CD4-positive, alpha-beta memory T cell (primary cell): ENCODE measurements at places on chromosomes 6 and 20. TPM values are rescaled to one million over a fixed set of nuclear protein-coding genes. Genes with fewer than 3 reads are reported as not detected.

GRCh38 chr20:63183422-63184146 is 32.3 kb downstream of the YTHDF1 start:
- H3K4me3 ChIP-seq: no peak overlapping the region
- DNase-seq: peak; percentile 35
- H3K4me1 ChIP-seq: peaks cover 11% of the 10 kb centered on the region
- no peak overlapping the region for H3K27ac ChIP-seq
- peaks cover 17% of the 10 kb centered on the region for H3K27me3 ChIP-seq
- H3K36me3 ChIP-seq: no peaks in the 10 kb centered on the region

DNA sequence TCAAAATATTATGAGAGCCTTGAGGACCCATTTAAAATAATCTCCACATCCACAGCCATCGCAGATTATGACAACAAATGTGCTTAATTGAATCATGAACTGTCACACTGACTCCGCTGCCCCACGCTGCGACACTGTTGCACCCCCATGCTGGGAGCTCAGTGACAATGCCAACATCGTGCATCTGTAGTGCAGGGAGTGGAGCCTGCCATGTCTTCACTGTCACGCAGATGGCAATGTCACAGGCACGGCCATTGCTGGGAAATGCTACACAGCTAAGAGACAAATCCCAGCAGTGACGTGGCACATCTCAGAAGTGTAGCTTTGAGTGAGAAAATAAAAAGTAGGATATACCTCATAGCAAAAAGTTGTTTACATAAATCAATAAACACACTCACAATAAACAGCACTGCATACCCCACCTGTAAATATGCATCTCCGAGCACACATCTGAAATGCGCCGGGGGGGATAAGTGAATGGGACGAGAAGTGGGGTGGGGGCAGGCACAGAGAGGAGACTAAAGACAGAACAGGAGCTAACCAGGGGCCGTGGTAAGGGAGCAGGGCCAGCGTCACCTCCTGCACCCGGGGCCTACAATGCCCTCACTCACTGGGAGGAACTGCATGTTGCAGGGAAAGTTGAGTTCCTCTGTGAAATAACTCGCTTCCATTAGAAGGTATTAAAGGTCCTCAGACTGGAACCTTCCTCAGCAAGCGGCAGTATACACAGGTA is 349.9 kb downstream of the THBS2 start:
- H3K4me3 ChIP-seq: no peak overlapping the region
- no peaks in the 10 kb centered on the region for H3K36me3 ChIP-seq
- no peaks in the 10 kb centered on the region for H3K4me1 ChIP-seq

DNA sequence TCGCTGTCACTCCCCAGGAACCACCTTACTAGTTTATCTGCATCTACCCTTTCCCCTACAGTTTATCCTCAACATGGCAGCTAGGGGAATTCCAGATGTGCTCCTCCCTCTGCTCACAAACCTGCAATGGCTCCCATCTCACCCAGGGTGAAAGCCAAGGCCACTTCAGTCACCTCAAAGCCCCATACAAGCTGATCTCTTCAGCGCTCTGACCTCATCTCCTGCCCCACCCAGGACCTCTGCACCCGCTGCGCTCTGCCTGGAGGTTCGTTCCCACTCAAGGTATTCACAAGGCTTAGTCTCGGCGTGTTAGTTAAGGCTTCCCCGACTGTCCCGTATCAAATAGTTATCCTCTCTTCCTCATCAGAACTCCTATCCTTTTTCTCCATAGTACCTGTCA is 28.6 kb upstream of the SPDEF start:
- peaks cover 17% of the 10 kb centered on the region for H3K36me3 ChIP-seq
- H3K27me3 ChIP-seq: no peaks in the 10 kb centered on the region
- no peak overlapping the region for H3K27ac ChIP-seq
- H3K4me3 ChIP-seq: no peak overlapping the region
- DNase-seq: no peak
- no peaks in the 10 kb centered on the region for H3K4me1 ChIP-seq

- H3K27me3 ChIP-seq: no peaks in the 10 kb centered on the region
- H3K36me3 ChIP-seq: no peaks in the 10 kb centered on the region
- H3K4me1 ChIP-seq: peaks cover 24% of the 10 kb centered on the region
- DNase-seq: no peak
- H3K27ac ChIP-seq: no peak overlapping the region
These were observed 188.6 kb downstream of the ZDHHC14 start for GRCh38 chr6:157569543-157569942.

DNA sequence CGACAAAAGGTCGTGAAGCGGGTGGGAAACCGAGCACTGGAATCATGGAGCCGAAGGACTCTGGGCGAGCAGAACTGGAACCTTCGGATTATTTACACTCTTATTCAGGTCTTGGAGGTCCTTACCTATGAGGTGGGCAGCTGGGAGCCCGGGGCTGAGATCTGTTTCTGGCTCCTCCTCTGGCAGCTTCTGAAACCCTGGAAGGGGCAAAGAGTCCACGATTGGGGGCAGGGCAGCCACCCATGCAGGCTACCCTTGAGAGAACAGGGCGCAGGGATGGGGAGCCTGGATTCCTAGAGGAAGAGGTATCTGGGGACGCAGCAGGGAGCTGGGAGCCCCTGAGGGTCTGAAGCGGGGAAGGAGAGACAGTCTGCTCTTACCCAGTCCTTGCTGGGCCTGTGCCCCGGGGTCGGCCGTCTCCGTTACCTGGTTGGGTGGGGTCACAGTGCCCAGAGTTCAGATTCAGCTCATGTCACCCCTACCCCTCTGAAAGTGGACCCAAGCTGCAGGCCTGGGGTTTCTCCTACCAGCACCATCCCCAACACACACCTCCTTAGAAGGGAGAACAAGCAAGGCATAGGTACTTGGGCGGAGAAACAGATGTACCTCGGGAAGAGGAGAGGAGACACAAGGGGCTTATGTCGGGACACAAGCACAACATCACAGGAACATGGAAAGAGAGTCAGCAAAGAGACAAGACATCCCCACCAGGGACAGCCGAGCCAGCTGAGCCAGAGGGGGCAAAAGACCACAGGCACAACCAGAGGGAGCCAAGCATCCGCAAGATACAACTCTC is 592 bp downstream of the LTB start:
- peak overlapping the region; percentile 92 for H3K27ac ChIP-seq
- H3K4me1 ChIP-seq: peaks cover 78% of the 10 kb centered on the region

- H3K27ac ChIP-seq: no peak overlapping the region
- no peak overlapping the region for H3K4me3 ChIP-seq
- H3K27me3 ChIP-seq: no peaks in the 10 kb centered on the region
- H3K4me1 ChIP-seq: no peaks in the 10 kb centered on the region
These were observed 33.0 kb downstream of the GHRH start for GRCh38 chr20:37228656-37229055.

Gene SOX4
- total RNA-seq: 0.14 TPM

GRCh38 chr20:43477619-43478018 is 19.9 kb downstream of the SRSF6 start:
- H3K4me1 ChIP-seq: no peaks in the 10 kb centered on the region
- H3K27me3 ChIP-seq: no peaks in the 10 kb centered on the region
- H3K4me3 ChIP-seq: no peak overlapping the region
- no peaks in the 10 kb centered on the region for H3K36me3 ChIP-seq
- DNase-seq: no peak

Gene SRSF6
- 175 TPM for total RNA-seq

GRCh38 chr6:19664878-19665612 is 172.1 kb upstream of the ID4 start:
- no peak overlapping the region for H3K27ac ChIP-seq
- no peak overlapping the region for H3K4me3 ChIP-seq
- H3K27me3 ChIP-seq: no peaks in the 10 kb centered on the region
- DNase-seq: no peak
- no peaks in the 10 kb centered on the region for H3K36me3 ChIP-seq

GRCh38 chr6:39357998-39358686 is 35.6 kb upstream of the KCNK16 start:
- H3K27me3 ChIP-seq: no peaks in the 10 kb centered on the region
- H3K36me3 ChIP-seq: no peaks in the 10 kb centered on the region
- no peak overlapping the region for H3K27ac ChIP-seq
- DNase-seq: no peak
- no peaks in the 10 kb centered on the region for H3K4me1 ChIP-seq
- H3K4me3 ChIP-seq: no peak overlapping the region

GRCh38 chr20:58545565-58546415 is 30.6 kb upstream of the APCDD1L start:
- no peak for DNase-seq
- H3K36me3 ChIP-seq: no peaks in the 10 kb centered on the region
- peaks cover 5% of the 10 kb centered on the region for H3K27me3 ChIP-seq
- no peak overlapping the region for H3K27ac ChIP-seq
- no peaks in the 10 kb centered on the region for H3K4me1 ChIP-seq

Gene CD24
- not detected for total RNA-seq

- H3K4me1 ChIP-seq: no peaks in the 10 kb centered on the region
- peaks cover 13% of the 10 kb centered on the region for H3K36me3 ChIP-seq
- H3K27ac ChIP-seq: no peak overlapping the region
- no peak overlapping the region for H3K4me3 ChIP-seq
- no peak for DNase-seq
These were observed 82.3 kb upstream of the KIF25 start for GRCh38 chr6:167915139-167915538.

Gene SYNE1
- 228 TPM for total RNA-seq

Gene PRSS16
- 1.9 TPM for total RNA-seq

Gene NRSN1
- total RNA-seq: not detected

DNA sequence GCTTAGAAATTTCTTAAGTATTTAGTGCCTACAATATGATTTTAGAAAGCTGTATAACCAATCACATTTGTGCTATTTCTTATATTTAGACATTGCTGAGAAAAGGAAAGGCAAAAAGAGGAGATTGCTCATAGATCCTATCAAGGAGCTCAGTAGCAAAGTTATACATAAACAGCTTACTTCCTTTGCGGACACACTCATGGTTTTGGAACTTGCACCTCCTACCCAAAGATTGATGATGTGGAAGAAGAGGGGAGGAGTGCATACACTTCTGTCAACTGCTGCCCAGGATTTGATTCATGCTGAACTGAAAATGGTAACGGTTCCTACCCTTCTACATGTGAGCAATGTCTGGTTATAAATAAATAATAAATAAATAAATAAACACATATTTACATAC is 16.7 kb downstream of the RAD21L1 start:
- H3K4me3 ChIP-seq: no peak overlapping the region
- no peaks in the 10 kb centered on the region for H3K27me3 ChIP-seq
- DNase-seq: no peak

- H3K4me1 ChIP-seq: peaks cover 6% of the 10 kb centered on the region
- no peak for DNase-seq
- H3K27ac ChIP-seq: no peak overlapping the region
- H3K36me3 ChIP-seq: no peaks in the 10 kb centered on the region
These were observed 20.5 kb downstream of the BPIFB4 start for GRCh38 chr20:33099843-33100538.

DNA sequence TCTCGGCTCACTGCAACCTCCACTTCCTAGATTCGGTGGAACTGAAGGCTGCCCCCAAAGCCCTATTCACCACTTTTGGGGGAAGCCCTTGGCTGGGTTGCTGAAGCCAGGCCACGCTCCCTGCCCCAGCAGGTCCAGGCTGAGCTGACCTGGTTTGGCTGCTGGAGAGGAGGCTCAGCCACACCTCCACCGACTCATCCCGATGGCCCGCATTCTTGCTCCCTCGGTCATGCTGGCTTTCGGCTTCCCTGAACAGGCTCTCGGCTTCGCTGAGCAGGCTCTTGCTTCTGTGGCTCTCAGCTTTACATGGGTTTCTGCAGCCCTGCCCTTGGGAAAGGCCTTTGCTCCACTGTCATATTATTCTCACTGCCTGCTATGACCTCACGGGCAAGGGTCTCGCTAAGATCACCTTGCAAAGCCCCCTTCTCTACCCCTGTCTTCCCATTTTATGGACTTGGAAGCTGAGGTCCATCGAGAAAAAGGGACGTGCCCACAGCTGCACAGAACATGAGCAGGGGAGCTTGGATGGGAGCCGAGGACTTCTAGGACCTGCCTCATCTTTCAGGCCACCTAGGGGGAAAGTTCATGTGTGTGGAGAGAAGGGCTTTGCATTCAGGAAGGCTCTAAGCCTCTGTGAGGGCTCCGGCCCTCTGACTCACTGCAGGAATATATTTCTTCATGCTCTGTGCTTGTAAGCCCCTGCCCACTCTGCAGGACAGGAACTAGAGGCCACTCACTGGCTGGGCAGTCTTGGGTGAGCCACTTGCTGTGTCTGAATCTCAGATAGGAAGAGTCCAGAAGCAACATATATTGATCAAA is 15.6 kb downstream of the ARHGAP40 start:
- no peaks in the 10 kb centered on the region for H3K4me1 ChIP-seq
- no peak overlapping the region for H3K4me3 ChIP-seq

DNA sequence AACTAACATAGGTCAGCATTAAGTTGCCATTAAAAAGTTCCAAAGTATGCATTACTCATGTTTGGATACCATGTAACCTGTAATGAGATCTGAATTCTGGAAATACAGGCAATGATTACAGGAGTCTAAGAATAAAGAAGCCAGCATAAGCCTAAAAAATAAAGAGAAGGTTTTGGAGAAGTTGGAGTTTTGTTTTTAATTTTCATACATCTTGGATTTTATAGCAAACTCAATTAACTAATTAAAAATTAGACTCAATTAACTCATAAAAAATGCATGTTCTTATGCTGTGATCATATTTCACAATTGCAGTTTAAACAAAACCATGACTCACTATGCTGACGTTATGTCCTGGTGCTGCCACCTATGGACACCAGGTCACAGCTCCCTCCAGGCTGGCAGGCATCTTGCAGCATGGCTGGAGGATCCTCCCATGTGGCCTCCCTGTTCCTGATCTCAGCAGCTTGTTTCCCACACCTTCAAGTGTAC is 648.8 kb upstream of the AGPAT4 start:
- H3K4me3 ChIP-seq: no peak overlapping the region
- no peak overlapping the region for H3K27ac ChIP-seq
- no peaks in the 10 kb centered on the region for H3K4me1 ChIP-seq
- DNase-seq: no peak

Gene RSPH9
- not detected for total RNA-seq

DNA sequence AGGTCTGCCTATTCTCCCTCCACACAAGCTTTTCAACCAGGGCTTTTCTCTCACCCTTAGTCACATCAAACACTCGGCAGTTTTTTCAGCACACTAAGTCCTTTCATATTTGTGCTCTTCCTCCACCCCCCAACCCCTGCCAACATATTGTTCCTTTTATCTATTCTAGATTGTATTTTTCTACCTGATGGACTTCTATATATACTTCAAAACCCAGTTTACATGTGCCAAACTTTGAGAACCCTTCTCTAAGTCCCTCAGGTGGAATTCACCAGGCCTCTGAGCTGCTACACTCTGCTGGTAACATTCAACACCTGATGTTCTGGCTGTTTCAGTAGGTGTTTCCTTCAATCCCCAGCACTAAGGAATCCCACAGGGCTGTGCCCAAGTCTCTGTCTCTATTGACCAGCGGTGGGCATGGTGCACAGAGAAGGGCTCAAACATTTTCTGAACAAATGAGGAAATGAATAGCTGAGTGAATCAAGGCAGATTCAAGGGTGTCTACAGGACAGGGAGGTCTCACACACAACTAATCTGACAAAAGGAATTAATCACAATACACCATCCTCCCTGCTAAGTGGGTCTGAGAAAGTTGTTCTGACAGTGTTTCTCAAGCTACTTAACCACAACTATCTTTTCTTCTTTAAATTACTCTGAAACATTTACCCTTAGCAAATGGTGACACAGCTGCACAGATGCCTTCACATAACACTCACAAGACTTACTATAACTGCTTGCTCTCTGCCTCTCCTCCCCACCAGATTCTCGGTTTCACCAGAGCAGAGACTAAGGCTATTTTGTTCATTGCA is 166.5 kb downstream of the TSHZ2 start:
- DNase-seq: no peak
- H3K27ac ChIP-seq: no peak overlapping the region
- H3K4me3 ChIP-seq: no peak overlapping the region
- H3K36me3 ChIP-seq: no peaks in the 10 kb centered on the region
- no peaks in the 10 kb centered on the region for H3K27me3 ChIP-seq
- peaks cover 5% of the 10 kb centered on the region for H3K4me1 ChIP-seq

- no peak for DNase-seq
- H3K27ac ChIP-seq: no peak overlapping the region
- no peaks in the 10 kb centered on the region for H3K4me1 ChIP-seq
These were observed 261.4 kb upstream of the PRDM1 start for GRCh38 chr6:105824732-105825131.
